ENCODE measurements at places on chromosomes 13 and 19.
A peak's percentile ranks its signal among the peaks of the same experiment; 100 is the strongest.

- DNase-seq = no peak
Observed at GRCh38 chr19:36460046-36460445, 29.3 kb downstream of the ZNF566 start.

GRCh38 chr19:35309481-35310279 lies 17.7 kb downstream of the MAG start:
- DNase-seq = no peak

DNA sequence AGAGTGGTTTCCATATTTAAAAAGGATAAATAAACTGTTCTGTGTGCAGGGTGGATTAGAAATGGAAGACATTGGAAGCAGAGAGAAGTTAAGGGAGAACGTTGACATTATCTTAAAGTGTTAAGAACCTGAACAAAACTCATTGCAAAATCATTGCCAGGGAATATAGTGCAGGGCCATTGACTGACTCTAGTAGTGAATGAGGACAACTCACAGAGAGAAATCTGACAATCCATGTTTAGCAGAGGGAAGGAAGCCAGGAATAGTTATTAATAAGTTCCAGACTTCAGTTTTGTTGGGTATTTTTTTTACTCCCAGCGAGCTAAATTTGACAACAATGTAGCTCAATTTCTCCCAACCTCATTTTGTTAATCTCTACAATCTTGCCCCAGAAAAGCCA lies 554.8 kb upstream of the GPC6 start:
- no peak for DNase-seq

DNA sequence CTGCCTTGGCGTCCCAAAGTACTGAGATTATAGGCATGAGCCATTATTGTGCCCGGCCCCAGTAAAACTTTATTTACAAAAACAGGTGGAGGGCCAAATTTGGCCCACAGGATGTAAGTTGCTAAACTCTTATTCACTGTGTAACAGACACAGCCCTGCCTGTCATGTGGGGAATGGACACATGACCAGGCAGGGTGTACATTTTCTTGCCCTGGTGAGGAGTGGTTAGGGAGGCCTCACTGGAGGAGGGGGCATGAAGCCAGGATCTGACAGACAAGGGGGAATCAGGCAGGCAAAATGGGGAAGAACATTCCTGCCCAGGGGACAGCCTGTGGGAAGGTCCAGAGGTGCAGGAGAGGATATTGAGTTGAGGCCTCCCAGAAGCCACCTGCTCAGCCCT lies 7.4 kb upstream of the PGLS start:
- DNase-seq = no peak

DNA sequence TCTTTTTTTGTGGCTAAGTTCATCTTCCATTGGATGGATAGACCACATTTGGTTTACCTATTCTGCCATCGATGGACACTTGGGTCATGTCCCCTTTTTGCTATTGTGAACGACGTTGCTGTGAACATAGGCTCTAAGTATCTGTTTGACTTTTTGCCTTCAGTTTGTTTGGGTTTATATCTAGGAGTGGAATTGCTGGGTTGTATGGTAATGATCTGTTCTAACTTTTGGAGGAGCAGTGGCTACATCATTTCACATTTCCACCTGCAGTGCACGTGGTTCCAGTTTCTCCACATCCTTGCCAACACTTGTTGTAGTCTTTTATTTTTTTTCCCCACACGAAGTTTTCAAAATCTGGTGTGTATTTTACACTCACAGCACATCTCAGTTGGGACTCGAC lies 21.7 kb downstream of the BICRA start:
- DNase-seq = no peak

DNA sequence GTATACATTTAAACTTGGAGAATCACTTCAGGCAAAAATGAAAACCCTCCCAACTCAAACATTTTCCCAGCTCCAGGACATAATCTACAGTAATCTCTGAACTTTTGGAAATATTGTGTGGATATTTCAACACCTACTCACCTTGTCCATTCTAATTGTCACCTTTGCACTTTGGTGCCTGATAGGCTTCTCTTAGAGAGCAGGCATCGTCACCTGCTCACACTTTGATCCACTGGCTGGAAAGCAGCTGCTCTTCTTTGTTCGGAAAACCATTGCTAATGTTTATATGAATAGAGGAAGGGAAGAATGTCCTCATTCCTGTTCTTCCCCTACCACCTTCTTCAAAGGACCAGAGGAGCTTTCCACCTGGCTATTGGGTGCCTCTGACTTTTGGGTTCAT lies 411.2 kb downstream of the FGF9 start:
- peak; percentile 64 for DNase-seq

DNA sequence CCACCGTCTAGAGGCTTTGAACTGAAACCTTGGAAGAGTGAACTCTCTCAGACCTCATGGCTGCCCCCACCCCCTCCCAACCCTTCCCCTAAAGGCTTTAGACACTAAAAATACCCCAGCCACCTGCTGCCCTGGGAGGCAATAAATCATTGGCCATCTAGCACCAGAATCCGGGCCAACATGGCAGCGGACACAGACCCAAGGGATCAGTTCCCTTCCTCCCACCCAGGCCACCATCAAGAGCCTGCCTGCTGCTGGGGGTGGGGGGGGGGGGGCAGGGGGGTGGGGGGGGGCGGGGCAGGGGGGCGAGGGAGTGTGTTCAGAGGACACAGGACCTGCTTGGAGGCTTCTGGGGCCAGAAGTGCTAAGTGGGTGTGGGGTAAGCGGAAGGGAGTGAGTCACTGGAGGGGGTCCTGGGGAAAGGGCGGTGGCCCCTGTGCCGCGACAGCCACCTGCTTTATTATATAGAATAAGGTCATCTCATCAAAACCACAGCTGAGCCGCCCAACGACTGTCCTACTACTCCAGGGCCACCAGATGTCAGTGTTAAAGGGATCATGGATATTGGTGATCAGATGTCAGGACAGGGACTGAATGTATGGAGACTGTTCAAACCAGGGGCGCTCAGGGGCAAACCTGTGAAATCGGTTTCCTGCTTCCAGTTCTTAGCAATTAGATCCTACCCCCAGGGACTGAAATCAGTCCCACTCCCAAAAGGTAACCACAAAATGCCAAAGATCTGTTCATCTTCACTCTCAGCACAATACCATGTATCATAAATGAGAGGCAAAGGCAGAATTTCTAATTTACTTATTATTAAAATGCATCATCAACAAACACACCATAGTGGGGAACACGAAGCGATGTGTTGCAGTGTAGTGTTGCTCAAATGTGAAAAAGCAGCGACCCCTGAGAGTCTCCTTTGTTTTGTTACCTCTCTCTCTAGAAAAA lies 24.3 kb downstream of the ARL11 start:
- DNase-seq = peak; percentile 67

DNA sequence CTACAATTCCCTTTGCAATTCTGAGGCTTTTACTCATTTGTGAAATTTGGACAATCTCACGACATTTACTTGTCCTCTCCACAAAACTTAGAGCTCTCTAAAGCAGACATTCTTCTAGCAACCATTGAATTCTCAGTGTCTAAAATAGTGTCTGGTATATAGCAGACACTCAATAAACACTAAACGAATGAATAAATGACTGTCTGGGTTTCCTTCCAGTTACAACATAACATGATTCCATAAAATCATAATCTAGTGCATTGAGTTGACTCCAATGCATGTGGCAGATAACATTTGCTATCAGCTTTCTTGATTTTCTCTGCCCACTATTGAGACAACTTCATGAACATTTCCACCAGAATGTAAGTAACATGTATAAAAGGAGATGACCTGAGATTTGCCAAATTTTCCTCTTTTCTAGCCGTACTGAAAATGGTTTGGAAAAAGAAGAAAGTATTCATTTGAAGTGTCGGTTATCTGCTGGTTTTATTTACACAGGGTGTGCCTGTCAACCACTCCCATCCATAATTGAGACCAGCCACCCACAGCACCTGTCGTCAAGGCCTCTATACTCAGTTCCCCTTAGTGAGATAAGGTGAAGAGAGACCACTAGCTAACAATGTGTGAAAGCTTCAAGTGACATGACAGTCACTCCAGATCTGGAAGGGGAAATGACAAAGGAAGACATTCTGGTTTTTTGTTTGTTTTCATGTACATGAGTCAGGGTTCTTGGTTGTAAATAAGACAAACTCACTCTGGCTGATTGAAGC lies 4.8 kb upstream of the SERP2 start:
- DNase-seq = peak; percentile 53

- no peak for DNase-seq
Observed at GRCh38 chr19:345320-345879, 804 bp upstream of the MIER2 start.

All from DMS153 (cell line).